ENCODE measurements at places on chromosomes 4 and X.
A peak's percentile ranks its signal among the peaks of the same experiment; 100 is the strongest.

DNA sequence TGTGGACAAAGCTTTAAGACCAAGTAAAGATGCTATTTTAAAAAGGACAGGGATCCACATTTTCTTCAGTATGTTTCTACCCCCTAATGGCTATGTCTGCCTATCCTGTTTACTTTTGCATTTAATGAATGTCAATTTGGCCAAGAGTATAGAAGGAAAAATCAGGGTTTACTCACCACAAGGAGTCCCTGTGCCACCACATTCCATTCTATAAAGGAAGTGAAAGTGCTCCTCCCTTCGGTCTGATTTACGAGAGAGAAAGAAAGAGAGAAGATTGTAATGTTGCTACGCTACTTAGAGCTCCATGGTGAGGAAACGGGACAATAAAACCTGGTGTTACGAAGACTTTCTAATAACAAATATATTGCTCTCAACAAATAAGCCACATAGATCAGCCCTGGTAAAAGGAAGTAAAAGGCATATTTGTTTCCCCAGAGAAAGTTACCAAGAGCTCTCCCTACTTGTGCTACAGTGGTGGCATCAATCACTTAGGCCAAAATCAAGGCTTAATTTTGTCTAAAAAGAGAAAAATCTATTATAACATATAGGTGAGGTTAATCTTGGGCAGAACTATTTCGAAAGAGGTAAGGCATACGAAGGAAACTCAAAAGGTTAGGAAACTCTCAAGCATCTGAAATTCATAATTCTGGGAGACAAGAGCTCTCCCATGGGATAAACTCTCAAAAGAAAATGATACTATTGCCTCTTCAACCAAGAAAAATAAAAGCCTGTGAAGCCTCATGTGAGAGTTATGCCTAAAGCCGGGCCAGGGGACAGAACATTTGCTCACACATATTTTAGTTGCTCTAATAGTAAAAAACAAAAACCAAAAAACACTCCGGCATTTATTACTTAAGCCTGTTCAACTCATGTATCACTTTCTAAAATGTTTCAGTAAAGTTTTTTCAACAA is 29.5 kb downstream of the TAPT1 start:
- no peak for DNase-seq

GRCh38 chr4:40053161-40053560 is 3.5 kb upstream of the N4BP2 start:
- no peak for DNase-seq

- no peak for DNase-seq
Measured at GRCh38 chrX:9062641-9063040, 28.7 kb upstream of the FAM9B start.

- DNase-seq, result no peak
Measured at GRCh38 chr4:44320833-44321232, 127.8 kb downstream of the KCTD8 start.

GRCh38 chr4:34412911-34413310 is 1831.4 kb downstream of the ARAP2 start:
- no peak for DNase-seq

GRCh38 chr4:129420637-129421036 is 324.7 kb downstream of the C4orf33 start:
- no peak for DNase-seq

GRCh38 chr4:38371391-38371851 is 292.6 kb upstream of the KLF3 start:
- no peak for DNase-seq

DNA sequence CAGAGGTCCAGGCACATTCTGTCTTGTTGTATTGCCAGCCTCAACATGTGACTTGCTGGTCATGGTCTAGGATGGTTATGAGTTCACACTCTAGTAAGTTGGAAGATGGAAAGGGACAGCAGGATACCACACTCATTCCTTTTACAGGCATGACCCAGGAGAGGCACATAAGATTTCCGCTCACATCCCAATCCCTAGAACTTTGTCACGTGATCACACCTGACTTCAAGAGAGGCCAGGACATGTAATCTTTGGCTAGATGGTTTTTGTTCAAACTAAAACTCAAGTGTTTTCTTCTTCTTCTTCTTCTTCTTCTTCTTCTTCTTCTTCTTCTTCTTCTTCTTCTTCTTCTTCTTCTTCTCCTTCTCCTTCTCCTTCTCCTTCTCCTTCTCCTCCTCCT is 53.4 kb upstream of the ARX start:
- DNase-seq, result no peak

- DNase-seq, result no peak
Measured at GRCh38 chr4:121696170-121696580, 605 bp downstream of the ANXA5 start.

DNA sequence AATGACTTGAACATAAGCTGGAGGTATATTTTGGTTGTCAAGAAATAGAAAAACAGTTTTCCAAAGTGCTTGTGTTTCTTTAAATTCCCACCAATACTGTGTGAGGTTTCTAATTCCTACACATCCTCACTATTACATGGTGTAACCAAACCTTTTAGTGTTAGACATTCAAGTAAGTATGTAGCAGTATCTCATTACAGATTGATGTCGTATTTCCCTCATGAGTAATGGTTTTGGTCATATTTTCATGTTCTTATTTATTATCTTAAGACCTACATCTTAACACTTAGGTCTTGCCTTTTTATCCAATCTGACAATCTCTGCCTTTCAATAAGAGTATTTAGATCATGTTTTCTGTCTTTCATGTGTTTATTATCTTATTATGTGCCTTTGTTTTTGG is 253.7 kb upstream of the ANXA10 start:
- DNase-seq, result no peak

DNA sequence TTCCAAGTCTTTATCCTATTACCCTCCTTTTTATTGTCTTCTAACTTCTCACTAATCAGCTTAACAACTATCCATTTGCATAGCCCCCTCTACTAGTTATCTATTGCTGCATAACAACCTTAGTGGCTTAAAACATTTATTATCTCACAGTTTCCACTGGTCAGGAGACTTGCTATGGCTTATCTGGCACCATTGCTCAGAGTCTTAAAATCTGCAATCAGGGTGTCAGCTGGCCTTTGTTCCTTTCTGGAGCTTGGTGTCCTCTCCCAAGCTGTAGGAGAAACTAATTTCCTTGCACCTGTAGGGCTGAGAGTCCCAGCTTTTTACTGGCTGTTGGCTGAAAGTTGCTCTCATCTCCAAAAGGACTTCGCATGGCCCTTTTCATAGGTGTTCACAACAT is 137.0 kb upstream of the SMIM31 start:
- no peak for DNase-seq

DNA sequence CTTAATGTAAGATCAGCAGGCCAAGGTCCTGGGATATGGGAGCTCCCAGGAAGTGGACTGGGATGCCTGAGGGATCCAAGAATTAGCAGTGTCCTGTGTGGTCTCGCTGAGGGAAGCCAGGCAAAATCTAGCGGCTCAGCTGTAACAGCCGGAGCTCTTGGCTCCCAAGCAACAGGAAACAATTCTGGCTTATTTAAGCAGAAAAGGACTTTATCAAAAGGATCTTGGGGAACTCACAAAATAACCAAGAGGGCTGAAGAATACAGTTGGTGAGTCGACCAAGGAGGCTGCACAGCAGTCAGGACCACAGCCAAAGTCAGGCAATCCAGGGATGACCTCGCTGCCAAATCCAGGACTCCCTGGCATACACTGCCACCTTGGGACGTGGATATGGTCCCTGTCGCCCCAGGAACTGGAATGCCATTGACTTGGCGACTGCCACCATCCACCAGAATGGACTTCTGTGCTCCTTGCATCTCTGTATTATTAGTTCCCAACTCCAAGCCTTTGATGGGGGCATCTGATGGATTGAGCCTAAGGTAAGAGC is 165.3 kb upstream of the BCOR start:
- no peak for DNase-seq

DNA sequence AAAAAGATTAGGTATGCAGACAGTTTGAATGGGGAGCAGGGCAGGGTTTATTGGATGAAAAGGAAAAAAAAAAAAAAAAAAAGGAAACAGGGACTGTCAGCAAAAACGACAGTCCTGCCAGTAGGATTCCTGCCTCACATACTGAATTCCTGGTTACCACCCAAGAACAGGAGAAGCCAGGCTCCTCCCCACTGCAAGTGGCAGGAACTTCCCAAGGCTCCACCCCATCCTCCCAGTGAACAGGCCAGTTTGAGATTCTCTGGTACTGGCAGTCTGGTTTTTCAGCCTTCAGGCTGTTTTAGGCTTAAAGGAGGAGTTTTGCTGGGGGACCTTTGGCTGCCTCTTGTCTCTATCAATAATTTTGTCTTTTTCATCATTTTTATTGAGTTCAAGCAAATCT is 360.0 kb upstream of the CXorf51A start:
- no peak for DNase-seq

GRCh38 chrX:69221239-69222102 is 56.2 kb upstream of the PJA1 start:
- DNase-seq, result no peak

GRCh38 chr4:54784161-54784671 is 126.5 kb downstream of the KIT start:
- no peak for DNase-seq

- DNase-seq, result peak; percentile 82
Measured at GRCh38 chr4:2468456-2469191, at the start of gene RNF4. TSS of gene RNF4 (plus strand) at chr4:2469106. CDS start at chr4:2490494, 21,388 bp downstream.

DNA sequence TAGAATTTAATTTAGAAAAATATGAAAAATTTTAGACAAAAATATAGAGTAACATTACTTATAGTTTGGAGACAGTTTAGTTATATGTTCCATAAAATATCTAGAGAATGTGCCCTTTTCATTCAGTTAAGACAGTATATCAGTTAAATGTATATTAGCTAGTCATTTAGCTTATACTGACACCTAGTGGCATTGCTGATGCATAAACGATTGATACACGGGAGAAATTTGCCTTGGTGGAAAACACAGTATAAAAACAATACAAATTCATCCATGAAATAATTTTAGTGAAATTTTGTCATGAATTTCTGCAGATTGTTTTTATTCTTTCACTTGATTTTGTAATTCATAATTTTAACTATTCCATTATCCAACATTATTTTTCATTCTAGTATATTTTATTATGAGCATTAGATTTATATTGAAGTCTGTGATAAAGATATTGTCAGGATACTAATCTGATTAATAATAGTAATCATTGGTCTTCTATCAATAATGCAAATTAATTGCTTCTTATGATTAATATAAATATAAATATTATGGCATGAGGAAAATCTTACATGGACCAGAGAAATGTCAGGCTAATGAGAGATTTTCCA is 219.0 kb downstream of the TLL1 start:
- peak; percentile 22 for DNase-seq

- no peak for DNase-seq
Measured at GRCh38 chr4:11011249-11011648, 326.7 kb upstream of the CLNK start.

GRCh38 chr4:54224996-54225597 is 4.0 kb upstream of the PDGFRA start:
- DNase-seq, result no peak

DNA sequence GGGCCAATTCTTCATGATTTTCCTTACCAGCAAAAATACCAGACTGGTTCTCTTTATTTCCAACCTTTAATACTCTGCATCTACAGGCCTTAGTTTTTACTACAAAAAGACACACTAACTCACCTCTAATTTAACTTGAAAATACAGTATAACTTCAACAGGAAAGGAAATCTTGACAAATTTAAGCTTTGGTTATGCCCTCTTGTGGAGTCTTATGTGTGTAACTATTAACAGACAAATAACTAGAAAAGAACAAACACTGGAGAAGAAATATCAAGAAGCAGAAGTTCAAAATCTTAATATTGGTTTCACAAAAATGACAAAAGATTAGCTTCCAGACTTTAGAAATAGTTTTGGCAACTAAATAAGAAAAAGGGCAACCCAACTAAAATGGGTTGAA is 33.0 kb downstream of the PPA2 start:
- DNase-seq, result no peak

- no peak for DNase-seq
Measured at GRCh38 chr4:14449308-14449707, 553.0 kb upstream of the CPEB2 start.

- no peak for DNase-seq
Measured at GRCh38 chr4:6225469-6225868, 25.1 kb upstream of the JAKMIP1 start.

GRCh38 chr4:109412776-109413175 is 20.8 kb upstream of the SEC24B start:
- DNase-seq, result no peak

DNA sequence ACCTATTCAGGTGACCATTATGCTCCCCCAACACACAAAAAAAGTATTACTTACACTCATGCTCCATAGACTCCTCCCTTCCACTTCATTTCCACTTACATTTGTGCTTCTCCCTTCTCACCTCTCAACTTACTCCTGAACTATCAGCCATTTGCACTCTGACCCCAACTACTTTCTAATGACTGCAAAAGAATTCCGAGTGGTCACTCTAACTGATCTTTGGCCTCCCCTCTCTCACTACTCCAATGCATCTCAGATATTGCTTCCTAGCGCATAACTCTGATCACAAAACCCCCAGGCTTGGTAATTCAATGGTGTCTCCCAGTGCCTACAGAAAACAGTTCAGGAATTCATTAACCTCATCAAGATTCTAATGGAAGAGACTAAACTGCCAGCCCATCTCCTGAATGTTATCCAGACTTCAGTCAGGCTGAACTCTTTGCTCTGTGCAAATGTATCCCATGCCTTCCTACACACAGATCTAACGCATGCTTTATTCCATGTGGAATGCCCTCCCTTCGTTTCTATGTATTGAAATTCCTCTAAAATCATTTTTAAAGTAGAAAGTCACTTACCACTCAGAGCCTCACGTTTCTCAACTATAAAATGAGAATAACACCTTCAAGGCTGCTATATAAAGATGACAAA is 61.1 kb downstream of the FRYL start:
- no peak for DNase-seq

DNA sequence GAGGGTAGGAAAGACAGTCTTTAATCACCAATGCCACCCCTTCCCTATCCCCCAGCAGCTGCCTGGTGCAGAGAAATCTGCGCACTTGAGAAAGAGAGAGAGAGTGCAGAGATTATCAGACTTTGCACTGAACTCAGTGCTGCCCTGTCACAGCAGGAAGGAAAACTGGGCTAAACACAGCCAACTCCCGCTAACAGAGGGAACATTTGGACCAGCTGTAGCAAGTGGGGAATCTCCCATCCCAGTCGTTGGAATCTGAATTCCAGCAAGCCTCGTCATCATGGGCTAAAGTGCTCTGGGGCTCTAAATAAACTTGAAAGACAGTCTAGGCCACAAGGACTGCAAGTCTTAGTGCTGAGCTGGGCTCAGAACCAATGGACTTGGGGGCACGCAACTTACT is 168.7 kb downstream of the DLG3 start:
- DNase-seq, result no peak

DNA sequence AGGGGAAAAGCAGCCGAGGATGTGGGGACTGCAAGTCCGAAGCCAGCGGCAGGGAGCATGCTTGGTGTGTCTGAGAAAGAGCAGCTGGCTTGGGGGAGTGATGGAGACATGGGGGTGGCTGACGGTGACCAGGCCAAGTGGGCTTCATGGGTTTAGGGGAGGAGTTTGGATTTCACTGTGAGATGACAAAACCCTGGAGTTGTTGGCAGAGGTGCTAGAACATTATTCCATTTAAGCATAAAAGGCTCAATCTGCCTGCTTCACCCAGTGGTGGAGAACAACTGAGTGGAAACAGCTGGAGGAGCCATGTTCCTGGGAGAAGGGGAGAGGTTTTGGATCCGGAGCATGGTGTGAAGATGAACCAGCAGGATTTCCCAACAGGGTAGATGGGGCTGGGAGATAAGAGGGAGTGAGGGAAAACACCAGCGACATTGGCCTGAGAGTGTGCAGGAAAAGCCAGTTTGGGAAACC is 318.0 kb upstream of the TAPT1 start:
- no peak for DNase-seq
